Uterine smooth muscle cell (primary cell): ENCODE measurements at places on chromosomes 2 and 18. TPM values are rescaled to one million over a fixed set of nuclear protein-coding genes. Genes with fewer than 3 reads are reported as not detected.

The TXNL1 gene
- total RNA-seq, result 57.1 and 71.8 TPM in 2 replicates

The GATA6 gene
- 5.5 and 15.2 TPM in 2 replicates for total RNA-seq

The SOCS6 gene
- total RNA-seq, result 51.1 and 57.6 TPM in 2 replicates

The GALNT1 gene
- total RNA-seq, result 57.3 and 60.6 TPM in 2 replicates

The MDH1 gene
- 251 and 262 TPM in 2 replicates for total RNA-seq

The SLC35F5 gene
- total RNA-seq, result 140 and 203 TPM in 2 replicates

The PTH2R gene
- 0.25 TPM in 1 of 2 replicates, not detected in the other for total RNA-seq
